Pancreas (tissue), 10 donors: ENCODE measurements at places on chromosomes 2 and 18. TPM values are rescaled to one million over a fixed set of nuclear protein-coding genes. Genes with fewer than 3 reads are reported as not detected.

Gene TUBA3E
- polyA plus RNA-seq = not detected

DNA sequence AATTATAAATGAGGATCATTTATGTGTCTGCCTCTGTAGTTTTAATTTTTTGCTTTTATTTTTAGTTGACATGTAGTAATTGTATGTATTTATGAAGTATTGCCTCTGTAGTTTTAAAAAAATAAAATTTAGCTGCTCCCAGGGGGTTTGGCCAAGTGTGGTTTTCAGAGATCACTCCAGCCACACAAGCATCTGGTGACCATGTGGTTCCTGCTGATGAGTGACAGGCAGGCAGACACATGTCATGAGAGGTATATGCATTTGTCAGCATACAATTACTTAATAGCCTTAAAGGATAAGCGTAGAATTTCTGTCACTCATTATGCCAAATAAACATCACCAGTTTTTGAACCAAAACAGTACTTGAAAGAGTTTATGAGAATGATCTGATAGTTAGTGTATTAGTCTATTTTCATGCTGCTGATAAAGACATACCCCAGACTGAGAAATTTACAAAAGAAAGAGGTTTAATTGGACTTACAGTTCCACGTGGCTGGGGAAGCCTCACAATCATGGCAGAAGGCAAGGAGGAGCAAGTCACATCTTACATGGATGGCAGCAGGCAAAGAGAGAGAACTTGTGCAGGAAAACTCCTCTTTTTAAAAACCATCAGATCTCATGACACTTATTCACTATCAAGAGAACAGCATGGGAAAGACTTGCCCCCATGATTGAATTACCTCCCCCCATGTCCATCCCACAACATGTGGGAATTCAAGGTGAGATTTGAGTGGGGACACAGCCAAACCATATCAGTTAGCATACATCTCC is 29.6 kb downstream of the MREG start:
- DNase-seq = no peak

GRCh38 chr2:186526281-186526680 is 40.2 kb downstream of the ZC3H15 start:
- no peak for DNase-seq

DNA sequence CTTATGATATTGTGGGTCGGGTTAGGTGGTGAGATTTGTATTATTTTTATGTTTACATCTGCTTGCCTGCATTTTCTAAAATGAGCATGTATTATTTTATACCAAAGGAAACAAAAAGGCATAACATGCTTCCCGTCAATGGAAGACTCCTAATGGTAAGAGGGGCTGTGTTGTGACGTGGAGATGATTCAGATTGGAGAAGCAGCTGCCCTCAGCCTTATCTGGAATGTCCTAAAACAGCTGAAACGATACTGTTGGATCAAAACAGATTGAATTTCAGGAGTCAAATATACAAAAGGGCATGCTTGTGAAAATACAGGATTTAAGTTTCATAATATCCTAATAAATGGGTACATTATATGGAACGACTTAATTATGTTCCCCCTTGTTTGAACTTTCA is 19.0 kb downstream of the DGKD start:
- no peak for DNase-seq

- no peak for DNase-seq
Measured at GRCh38 chr18:41526054-41526453, 429.0 kb upstream of the PIK3C3 start.

Gene GCA
- polyA plus RNA-seq = 18.1 TPM

DNA sequence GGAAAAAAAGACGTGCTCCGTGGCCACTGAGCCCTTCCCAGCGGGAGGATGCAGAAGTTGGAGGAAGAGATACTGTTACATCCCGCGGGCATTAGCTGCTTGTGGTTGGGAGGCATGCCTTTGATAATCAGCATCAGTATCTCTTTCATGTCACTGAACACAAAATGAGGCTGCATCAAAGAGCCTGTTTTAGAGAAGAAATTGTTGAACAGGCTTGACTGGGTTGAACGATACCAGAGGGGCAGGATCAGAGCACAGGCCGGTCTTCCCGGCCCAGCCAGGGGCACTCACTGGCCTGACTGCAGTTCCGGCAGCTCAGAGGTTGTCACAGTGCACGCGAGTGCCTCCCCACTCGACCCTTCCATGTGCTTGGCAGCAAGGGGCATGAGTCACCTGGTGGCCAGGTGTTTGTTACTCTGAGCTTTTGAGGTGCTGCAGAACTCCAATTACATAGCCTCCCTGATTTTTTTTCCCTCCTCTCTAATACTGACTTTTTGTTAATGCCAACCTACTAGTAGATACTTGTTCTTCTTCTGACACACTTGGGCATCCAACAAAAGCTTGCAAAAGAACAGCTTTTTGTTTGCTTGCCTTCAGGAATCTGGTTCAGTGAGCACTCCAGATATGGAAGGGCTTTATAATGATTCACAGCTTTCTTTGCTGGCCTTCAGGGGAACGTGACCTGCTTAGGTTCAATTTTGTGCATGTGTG is 121.6 kb downstream of the VAPA start:
- DNase-seq = peak; percentile 80

Gene CHRNA1
- not detected for polyA plus RNA-seq

- DNase-seq = no peak
Measured at GRCh38 chr2:8606649-8607550, 75.0 kb upstream of the ID2 start.

DNA sequence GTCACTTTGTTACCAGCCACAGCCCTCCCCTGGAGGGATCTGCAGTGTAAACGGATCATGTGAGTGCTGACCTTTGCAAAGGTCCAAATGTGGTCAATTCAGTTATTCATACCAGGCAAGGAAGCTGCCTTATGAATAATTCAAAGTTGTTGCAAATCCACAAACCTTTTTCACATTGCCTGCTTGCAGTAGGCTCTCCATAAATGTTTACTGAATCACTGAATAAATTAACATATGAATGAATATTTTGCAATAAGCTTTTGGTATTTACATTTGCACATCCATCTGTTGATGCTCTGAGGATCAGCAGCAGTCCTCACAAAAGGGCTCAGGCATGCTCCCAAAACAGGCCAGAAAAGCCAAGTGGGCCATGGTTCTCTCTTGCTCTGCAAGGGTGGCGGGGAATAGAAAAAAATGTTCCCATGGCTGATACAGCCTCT is 156.8 kb downstream of the VAPA start:
- no peak for DNase-seq

GRCh38 chr2:134200036-134200618 is 53.7 kb upstream of the MGAT5 start:
- DNase-seq = no peak

GRCh38 chr2:25042321-25043240 is 705 bp downstream of the EFR3B start:
- peak; percentile 43 for DNase-seq

DNA sequence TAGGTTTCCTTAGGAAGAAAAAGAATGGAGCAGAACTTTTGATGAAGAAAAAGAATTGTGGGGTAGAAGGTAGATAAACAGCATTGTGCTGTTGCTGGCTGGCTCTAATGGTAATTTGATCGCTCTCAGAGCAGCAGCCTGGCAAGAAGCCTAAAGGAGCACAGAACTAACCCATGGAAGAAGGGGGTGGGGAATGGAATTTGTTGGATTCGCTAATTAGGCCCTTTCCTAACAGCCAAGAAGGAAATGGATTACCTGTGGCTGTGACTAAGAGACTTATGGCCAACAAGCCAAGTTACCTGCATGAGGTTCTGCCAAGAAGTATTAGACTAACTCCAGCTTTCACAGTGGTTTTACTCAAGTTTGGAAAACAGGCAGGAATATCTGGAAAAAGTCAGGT is 210.6 kb downstream of the IKZF2 start:
- no peak for DNase-seq

DNA sequence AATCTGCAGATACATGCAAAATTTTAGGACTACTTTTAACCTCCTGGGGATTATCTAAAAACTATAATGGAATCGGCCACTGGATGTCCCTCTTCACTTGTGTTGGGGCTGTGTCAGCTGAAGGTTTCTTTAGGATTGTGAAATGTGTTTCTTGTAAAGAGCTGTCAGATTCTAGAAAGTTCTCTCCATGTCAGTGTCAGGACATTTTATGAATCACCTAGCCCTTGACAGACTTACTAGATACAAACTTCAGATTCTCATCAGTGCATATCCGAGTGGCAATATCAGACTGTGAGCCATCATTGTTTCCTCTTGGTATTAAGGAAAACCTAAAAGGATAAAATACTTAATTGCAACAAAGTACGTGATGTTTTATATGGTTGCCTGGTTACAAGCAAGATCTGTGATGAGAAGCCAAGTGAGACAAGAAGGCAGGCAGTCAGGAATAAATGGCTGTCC is 107.3 kb downstream of the CPS1 start:
- DNase-seq = no peak

GRCh38 chr2:223418131-223418530 is 184.0 kb downstream of the SCG2 start:
- DNase-seq = peak; percentile 26

DNA sequence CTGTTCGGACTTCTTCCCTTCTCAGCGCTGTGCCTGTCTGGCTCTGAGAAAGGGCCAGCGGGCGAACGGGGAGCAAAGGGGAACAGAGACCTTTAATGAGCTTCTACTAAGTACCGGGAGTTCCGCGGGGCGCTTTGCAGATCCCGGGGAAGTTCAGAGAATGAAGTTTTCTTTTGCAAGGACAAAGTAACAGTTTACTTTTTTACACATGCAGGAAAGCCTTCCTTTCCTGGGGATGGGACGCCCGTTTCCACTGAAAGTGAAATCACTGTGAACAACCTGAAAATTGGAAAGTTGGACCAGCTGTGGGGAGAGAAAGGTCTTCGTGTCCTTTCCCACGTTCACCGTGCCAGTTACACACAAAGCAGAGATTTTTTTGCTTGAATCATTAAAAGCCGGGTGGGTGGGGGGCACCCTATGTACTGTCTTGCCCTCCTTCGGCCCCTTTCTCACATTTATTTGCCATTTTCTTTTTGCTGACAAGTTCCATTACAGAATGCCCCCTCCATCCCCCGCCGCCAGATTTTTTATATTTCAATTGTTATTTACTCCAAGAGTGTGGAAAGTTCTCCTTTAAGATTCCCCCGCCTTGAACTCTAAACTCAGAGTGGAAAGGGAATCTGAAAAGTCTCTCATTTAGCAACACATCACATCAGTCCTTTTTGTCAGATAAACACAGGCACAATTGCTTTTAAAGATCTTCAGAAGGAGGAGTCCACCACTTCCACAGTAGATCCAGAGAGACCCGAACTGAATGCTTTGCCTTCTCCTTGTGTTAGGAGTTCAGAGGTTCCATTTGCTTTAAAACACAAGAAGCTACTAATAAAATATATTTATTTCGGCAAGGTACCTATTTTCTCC is 1.1 kb upstream of the FN1 start:
- no peak for DNase-seq

- peak; percentile 31 for DNase-seq
Measured at GRCh38 chr2:37916512-37917082, 8.5 kb upstream of the RMDN2 start.

DNA sequence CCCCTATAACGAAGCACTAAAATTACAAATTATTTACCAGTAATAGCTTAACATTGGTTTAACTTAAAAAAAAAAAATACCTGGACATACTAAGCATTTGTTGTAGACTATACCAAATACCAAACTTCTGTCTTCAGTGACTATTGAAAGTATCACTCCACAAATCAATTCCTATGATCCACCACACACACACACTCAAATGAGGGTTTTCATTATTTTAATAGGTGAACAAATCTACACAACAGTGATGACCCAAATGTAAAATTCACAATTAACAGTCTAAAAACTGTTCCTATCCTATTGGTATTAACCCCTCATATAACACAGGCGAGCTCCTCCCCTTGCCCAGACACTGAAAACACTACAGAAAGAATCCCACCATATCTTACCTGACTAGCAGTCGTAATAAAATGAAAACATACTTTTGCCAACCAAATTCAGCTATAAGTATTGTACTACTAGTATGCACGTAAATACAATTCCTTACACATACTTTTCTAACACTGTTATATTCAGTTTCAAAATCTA is 2.5 kb downstream of the SP3 start:
- no peak for DNase-seq

GRCh38 chr2:216183462-216183861 is 74.3 kb downstream of the XRCC5 start:
- no peak for DNase-seq

DNA sequence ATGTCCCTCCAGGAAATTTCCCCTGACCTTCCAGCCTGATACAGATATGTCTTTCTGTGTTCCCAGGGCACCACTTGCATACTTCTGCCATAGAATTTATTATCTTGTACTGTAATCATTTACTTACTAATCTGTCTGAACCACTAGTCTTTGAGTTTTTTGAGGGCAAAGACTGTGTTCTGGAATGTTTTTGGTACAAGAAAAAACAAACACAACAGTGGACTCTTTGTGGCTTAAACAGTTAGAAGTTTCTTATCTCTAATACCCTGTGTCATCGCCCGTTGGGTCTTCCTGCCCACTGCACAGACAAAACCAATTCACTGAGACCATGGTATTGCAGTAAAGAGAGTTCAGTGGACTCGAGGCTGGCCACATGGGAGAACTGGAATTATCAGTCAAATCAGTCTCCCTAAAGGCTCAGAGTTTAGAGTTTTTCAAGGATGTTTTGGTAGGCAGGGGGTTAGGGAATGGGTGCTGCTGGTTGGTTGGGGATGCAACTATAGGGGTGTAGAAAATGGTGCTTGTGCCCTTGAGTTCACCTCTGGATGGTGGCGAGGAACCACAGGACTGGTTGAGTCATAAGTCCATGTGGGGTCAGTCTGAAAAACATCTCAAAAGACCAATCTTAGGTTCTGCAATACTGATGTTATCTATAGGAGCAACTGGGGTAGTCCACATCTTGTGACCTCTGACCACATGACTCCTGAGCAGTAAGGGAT is 20.3 kb downstream of the RALB start:
- DNase-seq = no peak

DNA sequence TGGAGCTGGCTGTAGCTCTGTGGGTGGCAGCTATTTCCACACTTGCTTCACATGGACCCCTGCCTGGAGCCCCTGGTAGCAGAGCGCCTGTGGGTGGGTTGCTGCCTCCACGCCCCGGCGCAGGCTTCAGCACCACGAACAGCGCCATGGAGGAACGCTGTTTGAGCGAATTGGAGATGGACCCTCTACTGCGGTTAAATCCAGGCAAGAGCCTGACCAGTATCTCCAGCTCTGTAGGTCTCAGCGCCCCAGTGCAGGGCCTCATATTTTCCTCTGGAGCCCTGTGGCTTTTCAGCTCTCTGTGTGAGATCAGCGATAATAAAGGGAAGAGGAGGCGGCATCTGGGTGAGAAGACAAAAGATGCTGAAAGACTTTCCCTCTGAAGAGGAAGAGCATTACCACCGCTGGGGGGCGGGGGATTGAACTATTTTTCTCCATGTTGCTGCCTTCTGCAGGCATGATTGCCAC is 12.0 kb downstream of the ONECUT2 start:
- peak; percentile 71 for DNase-seq
